ENCODE measurements at places on chromosomes 4 and X.

GRCh38 chr4:26105337-26105736 lies 191.3 kb downstream of the SMIM20 start:
- DNase-seq: no peak

DNA sequence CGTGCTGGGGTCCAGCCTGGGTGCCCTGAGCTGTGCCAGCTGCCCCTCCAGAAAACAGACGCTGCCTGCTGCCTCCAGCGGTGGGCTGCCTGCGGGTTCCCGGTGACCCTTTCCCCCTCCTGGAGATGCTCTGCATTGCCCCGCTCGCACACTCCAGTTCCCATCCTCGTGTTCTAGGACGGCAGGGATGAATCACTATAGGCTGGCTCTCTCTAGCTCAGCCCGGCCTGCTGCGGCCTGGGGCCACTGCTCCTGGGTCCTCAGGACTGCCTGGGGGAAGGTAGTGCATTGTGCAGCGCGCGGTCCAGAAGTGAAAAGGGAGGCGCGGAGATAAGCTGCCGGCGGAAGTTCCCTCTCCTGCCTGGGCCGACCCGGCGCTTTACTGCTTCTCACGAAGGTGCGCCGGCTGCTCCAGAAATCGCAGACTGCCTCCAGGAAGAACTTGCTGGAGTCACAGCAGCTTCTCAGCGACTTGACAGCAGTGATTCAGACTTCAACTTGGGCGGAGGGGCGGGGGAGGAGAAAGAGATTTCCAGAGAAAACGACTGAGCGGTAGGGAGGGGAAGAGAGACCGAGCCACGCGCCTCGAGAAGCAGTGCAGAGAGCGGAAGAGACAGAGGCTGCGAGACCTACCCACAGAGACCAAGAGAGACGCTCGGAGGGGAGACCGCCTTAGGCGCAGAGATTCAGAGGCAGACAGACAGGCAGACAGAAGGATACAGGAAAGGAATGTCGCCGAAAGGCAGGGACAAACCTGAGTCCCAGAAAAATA lies 6.7 kb upstream of the MSX1 start:
- DNase-seq: no peak

DNA sequence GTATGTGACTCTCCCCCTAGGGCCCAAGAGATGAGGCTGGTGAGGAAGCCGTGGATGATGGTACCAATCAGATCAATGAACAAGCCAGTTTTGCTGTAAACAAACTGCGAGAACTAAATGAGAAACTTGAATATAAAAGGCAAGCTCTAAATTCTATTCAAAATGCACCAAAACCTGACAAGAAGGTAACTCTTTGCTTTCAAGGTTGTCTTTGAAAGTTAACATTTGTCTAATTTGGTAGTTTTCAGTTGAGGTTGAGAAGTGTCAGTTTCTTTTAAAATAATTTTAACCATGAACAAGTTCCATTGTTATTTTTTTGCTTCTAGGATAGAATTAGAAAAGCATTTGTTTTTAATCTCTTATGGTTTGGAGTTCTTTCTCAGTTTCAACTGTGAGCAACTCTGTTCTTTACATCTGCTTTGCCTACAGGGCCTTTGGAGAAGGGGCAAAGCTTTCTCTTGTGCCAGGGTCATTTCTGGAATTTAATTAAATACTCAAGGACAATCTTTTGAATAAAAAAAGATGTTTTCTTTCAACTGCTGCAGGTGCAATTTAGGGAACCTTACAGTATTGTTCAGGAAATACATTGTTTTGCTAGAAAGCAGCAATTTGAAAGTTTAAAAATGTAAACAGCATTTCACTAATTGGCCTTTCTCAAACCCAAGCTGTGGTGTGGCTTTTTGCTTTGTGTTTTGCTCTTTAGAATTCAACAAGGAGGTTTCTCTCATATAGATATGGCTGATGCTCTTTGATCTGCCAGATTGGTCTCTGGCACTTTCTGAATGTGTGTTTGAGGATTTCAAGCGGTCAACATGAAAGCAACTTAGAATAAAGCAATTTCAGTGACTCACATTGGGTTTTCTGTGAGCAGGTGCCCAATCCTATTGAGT lies 62.9 kb downstream of the LRP2BP start:
- DNase-seq: no peak

GRCh38 chrX:1435241-1435895 lies 17.3 kb downstream of the ASMTL start:
- peak; percentile 1 for DNase-seq

DNA sequence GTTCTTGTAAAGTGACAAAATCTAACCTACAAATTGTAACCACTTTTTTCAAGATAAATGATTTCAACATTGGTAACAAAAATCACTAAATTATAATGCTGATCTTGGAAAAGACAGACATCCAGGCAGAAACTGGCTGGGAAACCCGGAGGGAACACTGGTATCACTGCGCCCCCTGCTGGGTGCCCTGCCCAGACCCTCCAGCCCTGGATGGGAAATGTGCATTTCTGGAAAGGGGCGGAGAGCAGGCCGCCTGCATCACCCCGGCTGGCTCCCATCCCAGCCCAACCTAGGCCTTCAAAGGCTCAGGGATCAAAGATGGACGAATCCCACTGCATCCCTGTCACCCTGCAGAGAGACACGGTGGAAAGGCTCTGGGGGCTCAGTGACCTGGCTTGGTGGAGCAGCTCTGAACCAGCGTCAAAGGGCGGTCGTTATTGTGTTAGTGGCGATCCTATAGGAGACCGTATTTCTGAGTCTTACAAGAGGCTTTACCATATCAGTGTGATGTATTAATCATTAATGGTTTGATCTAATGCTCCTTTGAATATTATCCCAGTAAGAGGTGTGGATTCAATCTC lies 37.3 kb downstream of the ACOX3 start:
- peak; percentile 76 for DNase-seq

DNA sequence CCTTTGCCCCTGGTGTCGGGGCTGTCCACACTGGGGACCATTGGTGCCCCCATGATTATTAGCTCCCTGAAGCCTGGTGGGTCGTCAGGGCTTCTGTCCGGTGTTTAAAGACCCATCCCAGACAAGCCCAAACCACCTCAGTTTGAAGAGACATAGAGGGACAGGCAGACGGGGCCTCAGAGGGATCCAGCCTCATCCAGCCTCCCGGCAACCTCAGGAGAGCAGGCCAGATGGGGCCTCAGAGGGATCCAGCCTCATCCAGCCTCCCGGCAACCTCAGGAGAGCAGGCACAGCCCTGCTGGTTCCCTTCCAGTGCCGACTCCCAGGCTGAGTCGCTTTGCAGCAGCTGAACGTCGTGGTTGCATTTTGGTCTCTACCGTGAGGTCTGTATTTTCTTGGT lies 32.1 kb downstream of the PIGG start:
- no peak for DNase-seq

DNA sequence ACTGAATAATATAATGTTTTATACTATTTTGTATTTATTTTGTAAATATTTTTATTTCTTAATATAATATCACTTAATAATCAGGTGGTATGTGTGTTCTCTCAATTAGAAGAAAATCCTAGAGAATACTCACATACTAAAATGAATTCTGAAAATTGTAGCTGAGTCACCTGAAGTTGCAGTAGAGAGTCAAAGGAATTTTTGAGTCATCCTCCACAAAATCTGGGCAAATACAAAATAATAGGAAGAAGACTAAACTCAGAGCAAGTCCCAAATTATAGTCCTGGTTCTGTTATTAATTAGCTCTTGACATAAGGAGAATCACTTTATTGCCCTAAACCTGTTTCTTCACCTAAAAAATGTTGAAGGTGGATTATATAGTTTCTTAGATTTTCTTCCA lies 57.8 kb downstream of the SPATA4 start:
- DNase-seq: no peak

- no peak for DNase-seq
Observed at GRCh38 chr4:183909801-183910200, 4.7 kb downstream of the STOX2 start.

DNA sequence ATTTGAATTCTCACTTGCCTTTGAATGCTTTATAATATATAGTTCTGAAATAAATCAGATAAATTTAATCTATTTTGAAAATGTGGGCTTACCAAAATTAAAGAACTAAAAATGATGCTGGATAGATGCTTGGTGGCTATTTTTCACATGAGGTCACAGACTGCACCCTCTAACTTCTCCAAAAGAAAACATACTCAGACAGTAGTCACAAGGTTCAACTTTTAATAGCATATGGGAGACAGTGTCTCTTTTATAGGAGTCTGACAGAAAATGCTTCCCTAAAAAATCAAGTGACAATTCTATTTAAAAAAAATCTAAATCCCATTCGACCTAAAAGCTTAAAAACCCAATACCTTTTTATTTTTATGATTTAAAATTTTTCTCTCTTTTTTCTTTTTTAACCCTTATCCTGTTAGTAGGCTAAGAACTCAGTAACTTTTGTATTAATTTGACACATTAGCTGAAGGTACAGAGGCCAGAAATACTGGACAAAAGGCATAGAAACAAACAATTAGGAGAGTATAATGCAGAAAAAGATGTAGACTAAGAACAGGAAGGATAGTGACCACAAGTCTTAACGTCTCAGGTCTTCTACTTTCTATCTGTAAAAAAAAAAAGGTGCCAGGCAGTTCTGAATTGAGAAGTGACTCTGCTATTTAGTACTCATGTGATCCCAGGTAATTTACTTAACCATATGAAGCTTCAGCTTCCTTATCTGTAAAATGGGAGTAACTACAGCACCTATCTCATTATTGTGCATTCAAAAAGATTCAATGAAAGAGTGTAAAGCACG lies 7.6 kb downstream of the TIGD4 start:
- DNase-seq: no peak

DNA sequence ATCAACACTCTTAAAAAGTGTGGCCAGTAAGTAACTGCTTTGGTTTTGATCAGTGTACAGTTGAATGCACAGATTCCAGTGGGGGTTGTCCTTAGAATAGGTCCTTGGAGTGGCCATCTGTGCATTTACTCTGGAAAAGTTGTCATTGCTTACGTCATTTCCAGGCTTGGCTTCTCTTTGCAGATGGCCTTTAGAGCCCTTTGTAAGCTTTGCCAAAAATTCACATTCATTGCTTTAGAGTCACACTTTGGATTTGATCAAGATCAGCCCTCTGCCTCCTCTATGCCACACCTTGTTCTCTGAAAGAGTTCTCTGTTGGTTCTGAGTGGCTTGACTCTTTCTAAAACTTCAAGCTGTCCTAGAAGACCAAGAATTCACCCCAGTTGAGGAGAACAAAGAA lies 83.9 kb downstream of the MAMLD1 start:
- no peak for DNase-seq

- DNase-seq: no peak
Observed at GRCh38 chrX:103517246-103517645, 2.0 kb downstream of the RAB40A start.

DNA sequence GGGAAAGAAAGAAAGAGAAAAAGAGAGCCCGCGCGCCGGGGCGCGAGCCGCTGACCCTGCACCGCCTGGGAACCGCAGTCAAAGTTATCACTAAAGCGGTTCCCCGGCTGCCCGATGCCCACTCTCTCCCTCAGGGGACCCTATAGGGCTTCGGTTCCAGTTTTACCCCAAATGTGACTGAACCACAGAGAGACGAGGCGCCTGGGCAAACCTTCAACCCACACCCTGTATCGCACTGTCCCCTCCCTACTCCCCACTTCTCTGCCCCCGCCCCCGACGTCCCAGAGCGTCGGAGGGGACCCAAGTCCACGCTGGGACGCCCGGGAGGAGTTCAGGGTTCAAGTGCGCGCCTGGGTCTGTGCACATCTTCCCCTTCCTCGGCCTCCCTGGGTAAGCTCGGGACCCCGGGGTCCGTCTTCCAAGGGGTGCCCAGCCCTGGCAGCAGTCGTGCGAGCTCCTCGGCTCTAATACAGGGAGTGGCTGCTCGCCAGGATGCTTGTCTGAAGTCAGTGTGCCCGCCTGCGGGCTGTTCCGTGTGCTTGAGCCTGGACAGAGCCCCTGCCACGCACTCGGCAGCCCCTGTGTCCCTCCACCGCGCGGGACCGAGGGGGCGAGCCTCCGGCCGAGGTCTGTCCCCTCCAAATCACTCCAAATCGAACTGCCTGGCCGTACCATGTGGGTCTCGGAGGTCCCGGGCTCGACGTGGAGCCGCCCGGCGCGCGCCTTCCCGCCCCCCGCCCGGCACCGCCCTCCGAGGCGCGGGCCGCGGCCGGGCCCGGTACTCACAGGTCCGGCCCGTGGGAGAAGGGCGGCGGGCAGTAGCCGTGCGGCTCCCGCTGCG lies 960 bp downstream of the TRPC3 start:
- peak; percentile 26 for DNase-seq

DNA sequence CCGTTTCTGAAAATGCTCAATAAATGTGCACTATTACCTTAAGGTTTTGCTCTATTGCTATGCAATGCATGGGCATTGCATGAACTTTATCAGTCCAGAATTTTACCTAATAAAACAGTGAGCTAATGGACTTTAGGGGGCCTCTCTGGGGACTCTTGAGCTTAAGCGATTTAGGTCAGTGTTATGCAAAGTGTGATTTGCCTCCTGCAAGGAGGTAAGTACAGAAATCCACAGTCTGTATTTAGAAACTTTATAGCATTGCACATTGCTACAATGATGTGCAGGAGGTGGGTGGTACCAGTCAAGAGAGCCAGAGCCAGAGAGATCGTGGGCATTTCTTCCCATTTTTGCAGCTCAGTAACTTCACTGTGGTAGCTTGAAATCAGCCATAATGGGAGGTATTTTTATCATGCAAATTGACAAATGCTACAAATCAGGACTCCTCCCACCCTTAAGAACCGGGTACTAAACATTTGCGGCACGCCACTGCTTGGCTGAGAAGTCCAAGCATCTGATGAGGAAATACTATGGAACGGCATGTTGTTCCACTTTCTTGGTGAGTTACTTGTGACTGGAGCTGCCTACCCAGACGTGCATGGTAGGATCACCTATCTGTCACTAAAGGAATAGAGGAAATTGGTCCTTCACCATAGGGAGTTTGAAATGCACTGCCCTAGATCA lies 174.6 kb upstream of the PGRMC2 start:
- DNase-seq: no peak

DNA sequence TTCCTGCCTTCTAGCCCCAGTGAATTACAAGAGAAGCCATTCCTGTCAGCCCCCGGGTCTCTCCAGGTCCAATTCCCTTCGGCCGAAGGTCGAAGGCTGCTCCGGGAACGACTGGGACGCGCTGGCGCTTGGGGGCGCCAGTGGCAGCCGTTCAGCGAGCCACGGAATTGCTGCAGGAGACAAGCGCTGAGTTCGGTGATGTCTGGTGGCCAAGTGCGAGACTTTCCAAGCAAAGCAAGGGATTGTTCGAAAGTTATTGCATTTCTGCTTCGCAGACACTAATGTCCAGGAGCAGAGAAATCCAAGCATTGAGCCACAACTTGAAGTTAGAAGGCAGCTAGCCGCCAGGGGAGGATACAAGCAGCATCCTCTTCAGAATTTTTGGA lies 1.1 kb upstream of the DKK2 start:
- peak; percentile 8 for DNase-seq

DNA sequence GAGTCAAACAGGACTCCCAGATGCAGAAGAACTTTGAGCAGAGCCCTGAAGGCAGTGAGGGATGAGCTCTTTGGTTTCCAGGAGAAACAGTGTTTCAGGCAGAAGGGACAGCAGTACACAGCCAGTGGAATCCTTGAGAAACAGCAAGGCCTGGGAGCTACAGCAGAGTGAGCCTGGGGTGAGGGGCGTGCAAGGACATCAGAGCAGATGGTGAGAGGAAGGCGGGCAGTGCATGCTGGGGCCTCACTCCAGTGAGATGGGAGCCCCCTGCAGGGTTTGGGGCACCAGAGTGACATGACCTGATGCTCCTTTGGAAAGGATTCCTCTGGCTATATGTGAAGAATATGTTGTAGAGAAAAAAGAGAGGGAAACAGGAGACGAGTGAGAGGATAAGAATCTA lies 98.1 kb upstream of the EGFL6 start:
- no peak for DNase-seq
